Mammary epithelial cell (primary cell): ENCODE measurements at places on chromosomes 5 and 9. TPM values are rescaled to one million over a fixed set of nuclear protein-coding genes. Genes with fewer than 3 reads are reported as not detected.

The SURF4 gene
- 189 and 192 TPM in 2 replicates for total RNA-seq

The C5orf52 gene
- total RNA-seq = not detected in 2 replicates

The LHX6 gene
- 7.9 and 22.3 TPM in 2 replicates for total RNA-seq

The SPINK6 gene
- total RNA-seq = 4.3 and 10.8 TPM in 2 replicates

The TMEM252 gene
- total RNA-seq = not detected

The ORM1 gene
- not detected in 2 replicates for total RNA-seq

The ANKRD18B gene
- 5.9 and 7.2 TPM in 2 replicates for total RNA-seq

The GRIN3A gene
- total RNA-seq = not detected

The ZFP2 gene
- total RNA-seq = 0.16 TPM in 1 of 2 replicates, not detected in the other

The MEF2C gene
- total RNA-seq = 1.3 TPM

The PDLIM4 gene
- 94.6 and 101 TPM in 2 replicates for total RNA-seq

The PCDHGA3 gene
- 0.78 and 0.96 TPM in 2 replicates for total RNA-seq

The ANKRD31 gene
- 0.33 TPM for total RNA-seq

The EEIG1 gene
- total RNA-seq = 29.3 and 47.4 TPM in 2 replicates

The ADRA1B gene
- total RNA-seq = 0.67 TPM

The UNC13B gene
- total RNA-seq = 20.0 and 23.4 TPM in 2 replicates

The WNT8A gene
- total RNA-seq = not detected in 2 replicates

The PCDHGC3 gene
- 39.7 and 74.7 TPM in 2 replicates for total RNA-seq

The BSPRY gene
- total RNA-seq = 0.17 TPM

The LCN2 gene
- total RNA-seq = 20.0 and 62.1 TPM in 2 replicates

The NTRK2 gene
- total RNA-seq = 1.5 TPM

The AGXT2 gene
- total RNA-seq = not detected in 2 replicates

The PIP5K1B gene
- total RNA-seq = not detected in 2 replicates

The TMEFF1 gene
- total RNA-seq = 0.33 TPM

The NACC2 gene
- 27.3 TPM for total RNA-seq

The TTC16 gene
- 0.11 and 0.21 TPM in 2 replicates for total RNA-seq

The LOX gene
- 28.0 TPM for total RNA-seq

The RANBP6 gene
- 9.4 and 13.4 TPM in 2 replicates for total RNA-seq

The ABCA1 gene
- 22.5 and 31.3 TPM in 2 replicates for total RNA-seq

The SUB1 gene
- total RNA-seq = 228 and 231 TPM in 2 replicates

The SLC6A3 gene
- total RNA-seq = not detected

The SLC45A2 gene
- 0.31 TPM in 1 of 2 replicates, not detected in the other for total RNA-seq

The EFNA5 gene
- total RNA-seq = 21.6 and 27.0 TPM in 2 replicates

The LSM11 gene
- 4.3 TPM for total RNA-seq

The PPP2R2B gene
- 2.8 TPM for total RNA-seq

The TMEM174 gene
- total RNA-seq = not detected

The PRLR gene
- total RNA-seq = 0.05 TPM in 1 of 2 replicates, not detected in the other

The ARHGEF39 gene
- 1.4 and 5.7 TPM in 2 replicates for total RNA-seq

The PDGFRB gene
- not detected in 2 replicates for total RNA-seq

The DPYSL3 gene
- total RNA-seq = 2.8 TPM

The STPG3 gene
- total RNA-seq = not detected

The RGS7BP gene
- not detected in 2 replicates for total RNA-seq
